ENCODE measurements at places on chromosomes 6 and 20. TPM values are rescaled to one million over a fixed set of nuclear protein-coding genes. Genes with fewer than 3 reads are reported as not detected.

GRCh38 chr6:169385237-169385880, 131.7 kb upstream of the THBS2 start:
- DNase-seq = no peak

GRCh38 chr20:53028337-53029007, 56.3 kb downstream of the TSHZ2 start:
- no peak for DNase-seq

DNA sequence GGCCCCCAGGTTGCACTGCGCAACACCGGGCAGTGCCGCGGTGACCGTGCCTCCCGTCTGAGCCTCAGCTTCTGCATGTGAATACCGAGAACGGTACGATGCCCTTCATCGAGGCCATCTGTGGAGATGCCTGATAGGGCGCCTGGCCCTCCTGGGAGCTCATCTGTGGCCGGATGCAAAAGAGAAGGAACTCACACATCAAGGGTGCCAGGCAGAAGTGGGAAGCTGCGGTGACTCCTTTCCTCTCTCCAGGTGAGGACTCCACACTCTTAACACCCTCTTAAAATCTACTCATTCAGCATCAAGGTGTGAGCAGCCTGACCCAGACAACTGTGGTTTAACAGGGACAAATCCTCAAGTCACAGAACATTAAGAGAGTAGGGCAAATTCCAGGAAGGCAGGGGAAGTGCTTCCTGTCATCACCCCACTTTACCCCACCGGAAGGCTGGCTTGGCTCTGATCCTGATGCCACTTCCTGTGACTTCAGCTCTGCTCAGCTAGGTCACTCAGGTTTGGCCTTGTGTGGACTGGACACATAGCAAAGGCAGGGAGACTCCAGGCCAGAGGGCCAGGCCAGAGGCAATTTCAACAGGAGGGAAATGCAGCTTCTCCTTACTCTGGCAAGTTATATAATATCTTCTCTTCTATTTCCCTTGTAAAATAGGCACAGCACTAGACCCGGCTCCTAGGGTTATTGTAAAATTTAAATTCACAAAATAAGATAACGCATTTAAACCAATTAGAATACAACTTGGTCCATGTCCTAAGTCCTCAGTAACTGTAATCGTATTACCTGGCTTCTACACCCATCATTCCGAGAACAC, 69.4 kb downstream of the CPNE5 start:
- no peak for DNase-seq

GRCh38 chr6:108565893-108566292, 5.2 kb downstream of the FOXO3 start:
- DNase-seq = peak; percentile 71

Gene CGA
- total RNA-seq = not detected

Gene COX4I2
- total RNA-seq = not detected

Gene RAD21L1
- 0.60 TPM for total RNA-seq

Gene C6orf15
- total RNA-seq = 21.6 TPM

Gene BLOC1S5
- total RNA-seq = 16.1 TPM

Data from PC-9 (cell line).